ENCODE measurements at places on chromosomes 13 and 19.

DNA sequence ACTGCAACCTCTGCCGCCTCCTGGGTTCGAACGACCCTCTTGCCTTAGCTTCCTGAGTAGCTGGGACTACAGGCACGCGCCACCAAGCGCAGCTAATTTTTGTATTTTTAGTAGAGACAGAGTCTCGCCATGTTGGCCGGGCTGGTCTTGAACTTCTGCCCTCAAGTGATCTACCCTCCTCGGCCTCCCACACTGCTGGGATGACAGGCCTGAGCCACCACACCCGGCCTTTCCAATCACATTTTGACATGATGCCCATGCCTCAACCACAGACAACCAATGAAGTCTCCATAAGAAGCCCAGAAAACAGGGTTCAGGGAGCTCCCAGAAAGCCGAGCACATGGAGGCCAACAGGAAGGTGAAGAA lies 11.7 kb downstream of the RAB20 start:
- no peak for DNase-seq

DNA sequence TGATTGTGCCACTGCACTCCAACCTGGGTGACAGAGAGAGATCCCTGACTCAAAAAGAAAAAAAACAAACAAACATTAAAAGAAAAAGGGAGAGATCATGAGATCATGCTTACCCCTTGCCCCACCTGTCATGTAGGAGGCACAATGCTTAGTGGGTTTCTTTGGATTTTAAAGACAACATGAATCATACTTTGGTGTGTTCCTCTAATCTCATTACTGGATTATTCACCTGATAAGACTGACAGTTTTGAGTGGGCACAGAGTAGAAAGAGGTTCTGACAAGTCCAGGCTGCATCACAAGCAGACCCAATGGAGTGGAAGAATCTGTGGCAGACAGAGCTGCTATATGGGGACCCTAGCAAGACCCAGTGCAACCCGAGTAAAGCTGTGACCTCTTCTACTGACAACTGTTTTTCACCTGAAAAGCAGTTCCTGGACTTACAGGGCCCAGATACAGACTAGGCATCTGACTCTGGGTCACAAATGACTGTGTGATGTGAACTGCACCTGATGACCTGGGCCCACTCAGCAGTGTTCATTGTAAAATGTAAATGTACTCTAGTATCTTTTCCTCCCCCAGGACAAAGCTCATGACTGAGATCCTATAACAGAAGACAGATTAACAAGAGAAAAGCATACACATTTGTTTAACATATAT lies 28.9 kb upstream of the USP12 start:
- no peak for DNase-seq

DNA sequence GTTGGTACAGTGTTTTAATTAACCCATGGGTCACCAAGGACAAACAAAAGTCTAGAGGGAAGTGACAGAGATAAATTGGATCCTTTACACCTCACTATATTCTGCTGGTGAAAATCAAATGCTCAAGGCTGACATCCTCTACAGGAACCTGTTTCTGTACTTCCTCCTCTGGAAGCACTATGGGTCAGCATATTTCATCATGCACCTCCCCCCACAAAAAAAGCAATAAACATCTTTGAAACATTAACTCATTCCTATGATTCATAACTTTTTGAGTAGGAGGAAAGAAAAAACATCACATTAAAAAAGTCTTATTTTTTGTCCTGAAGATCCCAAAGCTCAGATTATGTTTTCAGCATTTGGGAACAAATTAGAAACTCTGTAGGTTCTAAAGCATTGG lies 588.3 kb upstream of the SGCG start:
- DNase-seq: no peak

DNA sequence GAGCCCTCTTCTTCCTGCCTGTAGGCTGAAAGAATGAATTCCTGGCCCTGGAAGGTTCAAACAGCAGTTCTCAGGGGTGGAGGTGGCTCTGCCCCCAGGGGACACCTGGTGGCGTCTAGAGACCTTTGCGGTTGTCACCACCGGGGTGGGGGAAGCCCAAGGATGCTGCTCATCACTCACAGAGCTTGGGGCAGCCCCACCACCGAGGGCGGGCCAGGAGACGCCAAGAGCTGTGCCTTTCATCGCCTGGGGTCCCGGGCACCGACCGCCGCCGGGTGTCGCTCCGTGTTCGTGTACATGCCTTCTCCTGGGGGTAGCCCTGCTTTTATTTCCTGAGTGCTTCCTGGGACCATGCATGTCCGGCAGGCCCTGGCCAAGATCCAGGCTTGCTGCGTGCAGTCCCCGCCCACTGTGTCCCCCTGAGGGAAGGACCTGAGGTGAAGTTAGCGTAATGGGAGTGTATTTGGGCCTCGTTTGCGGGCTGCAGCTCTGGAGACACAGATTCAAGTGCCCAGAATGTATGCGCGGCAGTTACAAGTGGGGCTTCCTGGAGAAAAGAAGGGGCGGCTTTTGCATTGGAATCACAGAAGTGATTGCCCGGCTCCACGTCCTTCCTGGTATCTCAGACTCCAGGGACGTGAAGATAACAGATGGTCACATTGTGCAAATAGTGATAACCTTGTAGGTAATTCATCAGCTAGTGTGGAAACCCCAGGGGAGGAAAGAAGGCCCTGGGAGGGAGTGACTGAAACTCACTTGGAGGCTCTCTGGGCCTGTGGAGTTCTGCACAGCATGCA lies 7.8 kb downstream of the DOT1L start:
- DNase-seq: peak; percentile 81

- no peak for DNase-seq
Observed at GRCh38 chr13:47826471-47826870, 174.6 kb downstream of the SUCLA2 start.

DNA sequence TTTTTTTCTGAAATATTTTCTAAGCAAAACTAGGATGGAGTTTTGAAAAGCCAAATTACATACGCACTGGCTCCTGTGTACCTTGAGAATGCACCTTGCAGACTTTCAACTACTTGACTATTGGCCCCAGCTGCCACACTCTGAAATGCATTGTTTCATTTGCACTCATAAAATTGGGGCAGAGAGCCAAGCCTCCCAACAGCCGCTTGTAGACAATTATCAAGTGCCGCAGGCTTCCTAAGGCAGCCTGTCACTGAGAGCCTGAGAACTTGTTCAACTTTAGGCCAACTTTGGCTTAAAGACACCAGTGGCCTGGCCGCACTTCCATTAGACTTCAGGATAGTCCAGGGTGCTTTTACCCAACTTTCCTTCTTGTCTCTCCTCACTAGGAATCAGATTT lies 115.7 kb upstream of the STARD13 start:
- DNase-seq: no peak
